ENCODE measurements at places on chromosomes 16 and 17.

- no peak for DNase-seq
These were observed 139.6 kb downstream of the SKAP1 start for GRCh38 chr17:48290378-48290777.

DNA sequence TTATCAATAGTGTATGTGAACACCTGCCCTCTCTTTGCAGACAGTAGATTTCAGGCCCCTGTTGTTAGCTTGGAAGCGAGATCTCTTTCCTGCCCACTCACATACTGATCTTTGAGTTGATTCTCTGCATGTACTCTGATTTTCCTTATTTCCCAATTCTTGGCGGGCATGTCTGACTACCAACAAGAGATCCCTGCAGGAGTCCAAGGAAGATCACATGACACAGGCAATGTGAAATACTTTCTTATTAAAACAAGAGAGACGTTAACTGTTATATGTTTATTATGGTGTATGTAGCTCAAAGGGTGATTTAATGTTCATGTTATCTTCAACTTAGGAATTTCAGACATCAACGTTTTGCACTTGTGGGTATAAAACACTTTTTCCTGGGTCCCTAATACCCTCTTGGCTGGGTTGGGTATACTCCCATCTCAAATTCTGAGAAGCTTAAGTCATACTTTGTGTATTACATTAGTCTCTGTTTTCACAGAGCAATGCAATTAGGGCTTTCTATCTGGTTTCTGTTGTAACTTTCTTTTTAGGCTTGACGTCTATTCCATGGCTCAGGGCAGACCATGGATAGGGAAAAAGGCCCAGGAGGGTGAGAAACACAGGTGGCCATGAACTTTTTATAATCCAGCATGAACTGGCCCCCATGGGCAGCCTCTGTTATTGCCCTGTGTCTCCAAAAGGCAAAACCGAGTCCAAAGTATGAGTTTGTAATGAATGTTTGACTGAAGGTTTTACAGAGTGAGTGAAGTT, 32.2 kb downstream of the HSD17B2 start:
- no peak for DNase-seq

- DNase-seq, result no peak
These were observed 166.5 kb downstream of the STX8 start for GRCh38 chr17:9408868-9409829.

DNA sequence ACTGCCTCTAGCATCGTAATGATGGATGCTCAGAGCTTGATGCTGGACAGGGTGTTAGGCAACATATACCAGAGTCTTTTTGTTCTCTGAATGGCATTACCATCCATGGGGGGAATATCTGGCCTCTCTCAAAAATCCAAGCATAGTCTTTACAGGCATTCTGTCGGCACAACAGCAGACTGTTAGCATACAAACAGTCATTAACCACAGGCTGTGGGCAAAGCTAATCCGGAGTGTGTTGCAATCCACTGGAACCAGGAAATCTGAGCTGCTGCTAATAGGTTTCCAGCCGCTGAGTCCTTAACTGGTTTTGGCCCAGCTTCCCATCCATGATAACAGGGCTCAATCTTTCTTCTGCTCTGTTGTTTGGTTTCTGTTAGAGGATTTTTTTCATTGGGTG, 371.9 kb downstream of the HS3ST3B1 start:
- DNase-seq, result no peak

- DNase-seq, result no peak
These were observed 77.6 kb upstream of the HLF start for GRCh38 chr17:55186937-55187770.

GRCh38 chr17:44220213-44221083, 973 bp upstream of the UBTF start:
- no peak for DNase-seq

- no peak for DNase-seq
These were observed 22.5 kb downstream of the AXIN2 start for GRCh38 chr17:65538675-65539529.

- no peak for DNase-seq
These were observed 30.0 kb upstream of the SLC38A10 start for GRCh38 chr17:81324851-81325713.

DNA sequence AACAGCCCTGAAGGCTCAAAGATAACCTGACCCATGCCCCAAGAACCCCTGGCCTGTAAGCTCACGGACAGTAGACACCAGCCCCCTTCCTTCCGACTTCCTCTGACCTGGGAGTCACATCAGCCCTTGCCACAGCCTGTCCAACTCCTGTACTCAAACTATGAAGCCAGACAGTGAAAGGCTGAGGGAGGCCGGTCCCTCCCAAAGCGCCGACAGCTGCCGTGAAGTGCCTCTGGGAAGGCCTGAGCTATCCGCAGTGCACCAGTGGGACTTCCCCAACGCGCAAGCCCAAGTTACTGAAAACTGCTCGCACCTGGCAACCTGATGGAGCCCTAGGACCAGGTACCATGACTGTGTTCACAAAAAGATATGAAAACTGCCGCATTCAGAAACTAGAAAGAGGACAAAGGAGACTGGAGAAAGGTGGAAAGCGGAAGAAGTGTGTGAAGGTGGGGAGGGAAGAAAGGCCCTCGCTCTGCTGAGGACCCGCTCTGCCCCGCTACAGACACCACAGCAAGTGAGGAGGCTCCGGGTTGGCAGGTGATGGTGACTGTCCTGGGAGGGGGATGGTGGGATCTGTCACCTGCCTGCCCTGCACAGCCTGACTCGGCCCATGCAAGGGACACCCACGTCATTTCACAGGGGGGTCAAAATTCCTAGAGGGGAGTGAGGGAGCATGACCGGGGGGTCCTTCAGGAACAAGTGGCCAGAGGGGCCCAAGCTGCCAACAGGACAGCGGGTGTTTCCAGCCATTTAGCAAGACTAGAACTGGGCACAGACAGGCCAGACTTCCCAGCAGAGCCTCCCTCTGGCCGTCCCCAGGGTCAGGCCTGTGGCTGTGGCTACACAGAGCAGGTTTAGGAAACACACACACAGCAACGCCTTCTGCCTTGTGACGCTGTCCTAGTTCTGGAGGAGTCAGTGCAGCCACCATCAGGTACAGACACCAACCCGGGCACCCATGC, 13.1 kb upstream of the TRAP1 start:
- DNase-seq, result no peak

DNA sequence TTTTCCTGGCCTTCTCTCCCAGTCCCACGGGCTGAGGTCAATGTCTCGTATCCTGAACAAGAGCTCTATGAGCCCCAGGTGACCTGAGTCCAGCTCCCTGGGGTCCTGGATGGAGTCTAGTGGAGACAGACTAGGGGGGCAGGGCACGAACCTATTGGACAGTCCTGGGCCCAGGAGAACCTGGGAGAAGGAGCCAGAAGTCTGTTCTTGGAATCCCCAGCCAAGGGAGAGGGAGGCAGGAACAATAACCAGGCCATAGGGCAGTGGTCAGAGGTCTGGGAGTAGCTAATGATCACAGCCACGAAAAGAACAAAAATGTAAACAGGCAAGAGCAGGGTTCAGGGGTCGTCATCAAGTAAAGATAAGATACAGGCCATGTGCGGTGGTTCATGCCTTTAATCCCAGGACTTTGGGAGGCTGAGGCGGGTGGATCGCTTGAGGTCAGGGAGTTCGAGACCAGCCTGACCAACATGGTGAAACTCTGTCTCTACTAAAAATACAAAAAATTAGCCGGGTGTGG, 60.8 kb downstream of the COPRS start:
- DNase-seq, result no peak

- no peak for DNase-seq
These were observed 36.6 kb upstream of the MED9 start for GRCh38 chr17:17440010-17440843.

DNA sequence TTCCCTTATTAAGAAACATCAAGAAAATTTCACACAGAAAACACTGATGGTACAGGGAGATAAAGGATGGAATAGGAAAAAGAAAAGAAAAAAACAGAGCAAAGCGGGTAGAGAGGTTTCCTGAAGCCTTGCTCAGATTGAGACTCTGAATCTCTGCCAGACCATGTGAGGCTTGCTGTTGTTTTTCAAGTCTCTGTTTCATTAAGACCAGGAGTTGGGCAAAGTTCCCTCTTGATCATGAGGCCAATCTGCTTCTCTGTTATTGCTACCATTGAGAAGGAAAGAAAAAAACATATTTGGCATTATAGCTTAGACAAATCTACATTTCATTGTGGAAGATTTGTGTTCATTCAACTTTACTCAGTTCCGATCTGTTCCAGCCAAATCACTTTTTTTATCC, 201.6 kb upstream of the SOX9 start:
- no peak for DNase-seq

GRCh38 chr17:47208744-47209488, at the start of gene MYL4:
MYL4 (plus strand) TSS chr17:47209348; CDS start chr17:47209423, 75 bp downstream.
- DNase-seq, result no peak

DNA sequence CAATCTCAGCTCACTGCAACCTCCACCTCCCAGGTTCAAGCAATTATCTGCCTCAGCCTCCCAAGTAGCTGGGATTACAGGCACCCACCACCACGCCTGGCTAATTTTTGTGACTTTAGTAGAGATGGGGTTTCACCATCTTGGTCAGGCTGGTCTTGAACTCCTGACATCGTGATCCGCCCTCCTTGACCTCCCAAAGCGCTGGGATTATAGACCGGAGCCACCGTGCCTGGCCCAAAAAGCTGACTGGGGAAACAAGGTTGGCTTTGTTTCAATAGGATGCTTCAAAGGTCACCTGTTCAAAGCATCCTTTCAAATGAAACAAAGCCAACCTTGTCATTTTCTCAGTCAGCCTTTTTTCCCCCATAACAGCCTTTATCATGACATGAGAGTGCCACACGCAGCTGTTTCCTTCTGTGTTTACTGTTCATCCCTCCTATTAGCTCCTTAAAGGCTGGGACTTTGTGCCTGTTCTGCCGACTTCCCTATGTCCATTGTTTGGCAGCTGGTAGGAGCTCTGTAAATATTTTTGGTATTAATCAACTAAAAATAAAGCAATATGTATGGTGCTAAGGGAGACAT, 51.1 kb downstream of the ADAMTS18 start:
- DNase-seq, result no peak

- DNase-seq, result no peak
These were observed 411.8 kb downstream of the MAF start for GRCh38 chr16:79188739-79189122.

DNA sequence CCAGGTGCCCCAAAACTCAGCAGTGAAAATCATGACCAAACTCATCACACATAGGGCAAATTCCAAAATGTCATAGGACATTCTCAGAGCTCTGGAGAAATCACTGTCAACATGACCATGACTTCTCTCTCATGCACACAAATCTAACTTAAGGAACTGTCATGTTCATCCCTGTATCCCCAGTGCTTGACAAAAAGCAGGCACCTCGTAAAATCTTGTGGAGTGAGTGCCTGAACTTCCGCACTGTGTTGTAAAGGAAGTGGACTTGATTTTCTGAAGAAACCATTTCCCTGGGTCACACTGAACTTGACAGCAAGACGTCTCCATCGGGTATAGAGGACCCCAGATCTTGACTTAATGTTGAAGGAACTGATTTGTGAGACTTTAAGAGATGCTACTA, 2.8 kb downstream of the KRT37 start:
- DNase-seq, result no peak

DNA sequence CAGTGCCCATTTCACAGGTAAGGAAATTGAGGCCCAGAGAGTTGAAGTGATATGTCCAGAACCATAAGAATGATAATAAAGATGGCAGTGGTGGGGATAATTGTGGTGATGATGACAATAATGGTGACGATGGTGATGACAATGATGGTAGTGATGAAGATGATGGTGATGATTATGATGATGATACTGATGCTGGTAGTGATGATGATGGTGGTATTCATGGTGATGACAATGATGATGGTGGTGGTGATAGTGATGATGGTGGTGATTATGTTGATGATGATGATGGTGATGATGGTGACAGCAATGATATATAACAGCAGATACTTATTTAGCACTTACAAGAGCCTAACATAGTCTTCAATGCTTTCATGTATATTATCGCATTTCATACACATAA, 18.1 kb upstream of the TMEM132E start:
- no peak for DNase-seq

- DNase-seq, result no peak
These were observed 11.2 kb upstream of the COG7 start for GRCh38 chr16:23464196-23464595.

- DNase-seq, result no peak
These were observed 567 bp downstream of the GNA13 start for GRCh38 chr17:65055708-65056638.

DNA sequence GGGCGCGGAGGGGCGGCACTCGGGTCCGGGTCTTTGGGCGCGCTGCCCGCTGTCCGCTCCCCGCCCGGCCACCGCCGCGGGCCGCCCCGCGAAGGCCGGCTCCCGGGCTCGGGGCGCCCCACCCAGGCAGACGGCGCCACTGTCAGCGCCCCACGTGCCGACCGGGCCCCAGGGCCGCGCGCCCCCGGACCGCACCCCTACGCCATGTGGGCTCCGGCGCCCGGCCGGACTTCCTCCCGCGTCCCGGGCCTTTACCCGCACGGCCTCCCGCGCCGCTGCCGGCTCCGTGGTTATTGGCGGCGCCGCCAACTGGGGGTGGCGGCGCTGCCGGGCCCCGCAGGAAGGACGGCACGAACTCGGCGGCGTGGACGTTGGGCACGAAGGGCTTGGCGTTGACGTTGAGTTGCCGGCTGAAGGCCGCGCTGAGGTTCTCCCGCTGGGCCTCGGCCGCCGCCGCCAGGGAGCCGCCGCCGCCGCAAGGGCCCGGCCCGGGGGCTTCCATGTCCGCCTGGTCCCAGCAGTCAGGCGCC, 577 bp downstream of the GSPT1 start:
- DNase-seq, result no peak

GRCh38 chr16:11955713-11956123, 9.3 kb upstream of the TNFRSF17 start:
- no peak for DNase-seq

DNA sequence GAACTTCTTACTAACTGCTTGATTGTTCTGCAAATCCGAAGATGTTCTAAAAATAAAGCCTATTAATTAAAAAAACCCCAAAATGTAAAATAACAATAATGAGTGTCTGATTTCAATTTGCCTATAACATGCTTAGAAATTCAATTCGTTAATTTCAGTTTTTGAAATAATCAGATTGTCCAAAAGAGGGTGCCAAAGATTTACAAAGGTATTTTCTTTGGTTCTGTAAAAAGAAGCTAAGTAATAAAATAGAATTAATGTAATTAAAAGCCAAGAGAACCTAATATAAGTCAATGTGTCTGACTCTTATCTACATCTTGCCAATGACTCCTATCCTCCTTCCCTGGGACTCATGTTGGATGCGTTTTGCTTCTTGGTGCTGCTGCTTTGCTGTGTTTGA, 75.0 kb upstream of the CPHXL start:
- DNase-seq, result no peak
